ENCODE measurements at places on chromosomes 16 and 17.

- no peak for DNase-seq
Observed at GRCh38 chr17:80621335-80621996, 76.8 kb downstream of the RPTOR start.

GRCh38 chr17:62093188-62094155, 28.4 kb upstream of the MED13 start:
- DNase-seq: no peak

DNA sequence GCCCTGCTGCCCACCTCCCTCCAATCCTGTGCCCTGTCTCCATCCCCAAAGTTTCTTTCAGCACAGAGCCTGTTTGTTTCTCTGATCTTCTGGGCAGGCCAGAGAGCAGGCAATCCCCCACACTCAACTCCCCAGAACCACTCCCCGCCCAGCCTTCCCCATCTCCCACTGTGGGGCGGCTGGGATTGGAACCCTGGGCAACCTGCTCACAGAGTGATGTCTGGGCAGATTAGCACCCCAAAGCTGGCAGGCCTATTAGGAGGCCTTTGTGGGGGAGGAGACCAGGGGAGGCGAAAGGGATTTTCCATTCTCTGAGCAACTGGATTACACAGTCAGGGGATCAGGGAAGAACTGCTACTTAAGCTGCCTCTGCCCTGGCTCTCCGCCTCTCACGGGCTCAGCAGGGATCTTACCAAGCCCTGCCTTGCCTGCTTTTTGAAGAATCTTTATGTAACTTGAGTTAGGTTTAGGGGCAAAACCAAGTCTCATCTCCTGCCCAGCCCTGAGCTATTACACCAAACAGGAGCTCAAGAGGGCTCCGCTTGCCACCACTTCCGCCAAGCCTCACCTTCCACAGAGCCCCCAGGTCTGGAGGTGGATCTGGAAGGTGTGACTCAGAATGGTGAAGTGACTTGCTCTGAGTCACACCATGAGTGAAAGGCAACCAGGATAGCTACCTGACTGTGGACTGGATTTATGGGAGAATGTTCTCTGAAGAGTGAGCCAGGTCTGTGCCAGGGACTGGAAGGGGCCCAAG, 16.0 kb upstream of the LHX1 start:
- no peak for DNase-seq

DNA sequence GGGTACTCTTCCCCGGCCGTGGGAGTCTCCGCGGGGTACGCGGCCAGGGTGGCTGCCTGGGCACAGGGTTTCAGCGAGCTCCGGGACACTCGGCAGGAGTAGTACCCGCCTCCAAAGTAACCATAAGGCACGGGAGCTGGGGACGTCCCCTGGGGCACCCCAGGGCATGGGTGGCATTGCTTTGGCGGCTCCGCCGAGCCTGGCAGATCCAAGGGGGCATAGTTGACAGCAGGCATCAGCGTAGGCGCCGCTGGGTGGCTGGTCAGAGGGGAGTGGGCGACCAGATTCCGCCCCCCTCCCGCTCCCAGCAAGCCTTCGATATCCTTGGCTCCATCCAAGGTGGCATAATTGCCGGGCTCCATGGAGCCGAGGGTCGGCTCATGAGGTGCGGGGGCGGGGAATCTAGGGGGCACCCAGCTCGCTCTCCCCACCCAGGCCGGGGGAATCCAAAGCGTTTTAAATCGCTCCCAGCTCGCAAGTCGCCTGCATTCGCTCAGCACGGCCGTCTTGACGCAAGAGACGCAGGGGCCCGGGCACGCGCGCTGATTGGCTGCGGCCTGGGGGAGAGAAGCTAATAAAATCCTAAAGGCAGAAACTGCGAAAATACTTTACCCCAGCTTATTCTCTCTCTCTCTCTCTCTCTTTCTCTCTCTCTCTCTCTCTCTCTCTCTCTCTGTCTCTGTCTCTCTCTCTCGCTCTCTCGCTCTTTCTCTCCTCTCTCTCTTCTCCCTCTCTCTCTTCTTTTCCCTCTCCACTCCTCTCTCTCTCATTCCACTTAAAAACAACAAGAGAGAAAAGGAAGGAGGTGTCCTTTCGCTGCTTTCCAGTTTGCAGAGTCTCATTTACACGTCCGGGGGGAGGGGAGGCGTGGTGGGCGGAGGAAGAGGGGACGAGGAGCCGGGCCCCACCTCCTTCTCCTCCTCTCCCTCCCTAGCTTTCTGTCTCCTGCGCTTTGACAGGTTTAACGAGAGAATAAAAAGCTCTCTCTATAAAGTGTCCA, at the start of gene HOXB13:
Gene HOXB13 (minus strand): TSS at position 519 of the 1,000 bp plus-strand sequence. CDS start 157 bp downstream, at position 362.
- no peak for DNase-seq

DNA sequence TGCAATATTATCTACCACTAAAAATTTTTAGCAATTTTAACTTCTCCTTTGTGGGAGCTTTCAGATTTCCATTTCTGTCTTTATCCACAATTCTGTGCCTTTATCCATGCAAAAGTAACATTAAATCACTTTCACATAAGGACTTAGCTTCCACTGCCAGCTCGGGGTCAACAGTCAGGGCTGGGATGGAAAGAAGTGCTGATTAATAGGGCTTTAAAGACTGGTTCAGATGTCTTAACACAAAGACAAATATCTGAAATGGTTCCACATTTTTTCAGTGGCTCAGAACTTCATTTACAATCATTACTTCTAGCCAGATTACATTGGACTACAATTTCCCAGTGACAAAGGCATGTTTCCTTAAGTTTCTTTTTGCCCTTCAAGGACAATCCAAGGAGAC, 191.8 kb upstream of the CPHXL start:
- no peak for DNase-seq

- no peak for DNase-seq
Observed at GRCh38 chr16:74033441-74033995, 263.1 kb upstream of the PSMD7 start.

DNA sequence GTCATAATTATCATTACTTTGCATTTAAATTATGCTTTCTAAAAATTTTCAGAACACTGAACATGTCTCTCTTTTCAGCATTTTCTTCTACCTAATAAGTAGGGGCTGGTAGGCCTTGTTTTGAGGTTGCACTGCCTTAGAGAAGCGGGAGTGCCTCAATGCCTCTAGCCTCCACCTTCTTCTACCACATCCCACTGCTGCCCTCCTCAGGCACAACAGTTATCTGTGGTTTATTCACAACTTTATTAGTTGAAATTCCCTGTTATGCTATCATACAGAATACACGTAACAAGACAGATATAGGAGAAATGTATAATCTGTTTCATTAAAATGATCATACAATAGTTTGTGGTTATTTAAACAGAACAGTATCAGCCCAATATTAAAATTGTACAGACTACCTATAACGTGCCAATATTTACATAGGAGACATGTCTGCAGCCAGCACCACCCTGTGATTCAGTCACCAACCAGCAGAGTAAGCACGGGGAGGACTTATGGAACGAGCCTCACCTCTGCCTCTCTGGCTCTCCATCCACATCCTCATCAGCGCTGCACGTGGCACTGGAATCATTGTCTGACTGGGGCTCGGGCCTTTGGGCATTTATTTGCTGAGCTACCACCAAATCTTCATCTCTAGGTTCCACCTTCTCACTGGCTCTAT, 101.2 kb downstream of the TTC19 start:
- no peak for DNase-seq

DNA sequence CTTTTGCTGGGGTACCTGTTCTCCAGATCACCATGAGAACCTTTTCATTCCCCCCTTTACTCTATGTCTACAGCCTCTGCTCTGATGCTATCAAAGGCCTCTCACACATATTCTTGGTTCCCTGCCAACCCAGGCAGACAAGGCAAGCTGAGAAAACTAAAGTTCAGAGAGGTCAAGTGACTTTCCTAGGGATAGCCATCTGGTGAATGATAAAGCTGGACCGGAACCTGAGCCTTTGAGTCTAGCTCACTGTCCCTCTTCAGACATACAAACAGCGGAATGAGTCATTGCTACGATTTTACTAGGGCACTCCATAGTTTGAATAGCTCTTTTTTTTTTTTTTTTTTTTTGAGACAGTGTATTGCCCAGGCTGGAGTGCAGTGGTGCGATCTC, 73.3 kb downstream of the XYLT1 start:
- no peak for DNase-seq

DNA sequence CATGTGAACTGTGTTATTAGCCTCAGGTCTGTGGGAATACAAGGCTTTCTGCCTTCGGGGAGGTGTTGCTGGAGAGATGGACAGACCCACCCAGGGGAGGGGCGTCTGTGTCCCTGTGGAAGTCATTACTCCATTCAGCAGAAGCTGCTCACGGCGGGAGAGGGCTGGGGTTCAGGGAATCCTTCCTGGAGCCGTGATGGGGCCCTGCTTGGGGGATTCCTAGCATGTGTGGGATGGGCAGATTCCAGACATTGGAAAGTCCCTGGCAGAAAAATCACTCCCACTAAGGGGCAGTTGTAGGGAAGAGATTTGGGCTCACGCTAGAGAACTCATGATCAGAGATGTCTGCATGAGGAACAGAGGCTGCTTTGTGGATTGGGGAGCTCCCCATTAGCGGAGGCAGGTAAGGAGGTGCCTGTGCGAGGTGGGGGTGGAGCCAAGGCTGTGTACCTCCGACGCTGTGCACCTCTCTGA, 56.3 kb upstream of the IL34 start:
- no peak for DNase-seq

GRCh38 chr17:66980896-66981295, 16.4 kb downstream of the CACNG4 start:
- no peak for DNase-seq

DNA sequence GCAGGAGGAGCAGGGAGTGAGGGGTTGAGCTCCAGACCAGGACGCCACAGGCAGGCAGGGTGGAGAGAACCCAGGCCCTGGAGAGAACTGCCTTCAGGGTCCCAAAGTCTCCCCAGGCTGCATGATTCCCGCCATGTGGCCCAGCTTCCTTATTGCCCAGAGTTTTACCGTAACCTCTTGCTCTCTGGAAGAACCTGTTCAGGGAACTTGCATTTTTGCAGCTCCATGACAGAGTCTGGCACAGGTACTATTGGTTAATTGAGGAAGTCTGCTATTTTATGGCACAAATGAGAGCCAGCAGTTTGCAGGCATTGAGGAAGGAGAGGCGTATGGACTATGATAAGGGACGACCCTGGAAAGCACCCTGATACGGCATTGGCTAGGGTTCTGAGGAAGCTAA, 11.6 kb upstream of the NOS2 start:
- no peak for DNase-seq

DNA sequence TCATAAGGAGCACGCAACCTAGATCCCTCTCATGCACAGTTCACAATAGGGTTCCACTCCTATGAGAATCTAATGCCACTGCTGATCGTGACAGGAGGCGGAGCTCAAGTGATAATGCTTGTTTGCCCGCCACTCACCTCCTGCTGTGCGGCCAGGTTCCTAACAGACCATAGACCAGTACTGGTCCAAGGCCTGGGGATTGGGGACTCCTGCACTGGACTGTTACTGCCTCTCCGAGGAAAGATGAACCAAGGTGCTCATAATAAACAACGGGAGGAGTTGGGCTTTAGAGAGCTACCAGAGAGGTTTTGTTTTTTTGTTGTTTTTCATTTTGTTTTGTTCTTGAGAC, 58.2 kb downstream of the TK2 start:
- no peak for DNase-seq

Data from KBM-7 (cell line).